ENCODE measurements at places on chromosomes 5 and 9.

DNA sequence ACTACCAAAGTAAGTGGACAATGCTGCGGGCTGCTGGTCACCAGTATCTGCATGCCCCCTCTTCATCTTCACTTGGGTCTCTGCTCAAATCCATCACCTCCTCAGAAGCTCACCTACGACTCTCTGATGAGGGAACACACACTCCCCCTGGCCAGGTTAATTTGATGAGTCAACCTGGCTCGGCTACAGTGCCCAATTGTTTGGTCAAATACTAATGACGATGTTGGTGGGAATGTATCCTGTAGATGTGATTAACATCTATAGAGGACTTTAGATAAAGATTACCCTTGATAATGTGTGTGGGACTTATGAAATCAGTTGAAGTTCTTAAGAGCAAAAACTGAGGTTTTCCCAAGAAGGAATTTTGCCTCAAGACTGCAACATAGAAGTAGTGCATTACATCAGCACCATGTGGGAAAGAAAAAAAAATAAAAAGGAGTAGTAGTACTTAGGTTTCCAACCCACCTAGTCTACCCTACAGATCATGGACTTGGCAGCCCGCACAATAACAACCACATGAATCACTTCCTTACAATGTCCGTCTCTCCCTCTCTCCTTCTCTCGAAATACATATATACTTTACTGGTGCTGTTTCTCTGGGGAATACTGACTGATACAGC, 467.3 kb downstream of the DNAH5 start:
- DNase-seq = no peak

DNA sequence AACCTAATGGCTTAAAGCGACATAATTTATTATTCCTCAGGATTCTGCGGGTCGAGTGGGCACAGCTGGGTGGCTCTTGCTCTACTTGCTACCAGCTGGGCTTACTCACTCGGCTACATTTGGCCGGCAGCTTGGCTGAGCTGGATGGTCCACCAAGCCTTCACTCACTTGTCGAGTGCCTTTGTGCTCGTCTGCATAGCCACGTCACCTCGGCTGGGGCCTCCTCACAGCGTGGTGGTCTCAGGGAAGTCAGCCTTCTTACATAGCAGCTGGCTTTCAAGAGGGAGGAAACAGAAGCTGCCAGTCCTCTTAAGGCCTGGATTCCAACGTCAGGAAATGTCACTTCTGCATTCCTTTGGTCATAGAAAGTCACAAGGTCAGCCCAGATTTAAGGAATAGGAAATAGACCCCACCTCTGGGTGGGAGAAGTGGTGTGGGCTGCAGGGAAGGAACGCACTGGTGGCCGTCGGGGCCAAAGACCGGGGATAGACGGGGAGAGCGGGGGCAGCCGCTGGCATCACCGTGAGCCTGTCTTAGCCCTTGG, 75.1 kb upstream of the RUFY1 start:
- no peak for DNase-seq

DNA sequence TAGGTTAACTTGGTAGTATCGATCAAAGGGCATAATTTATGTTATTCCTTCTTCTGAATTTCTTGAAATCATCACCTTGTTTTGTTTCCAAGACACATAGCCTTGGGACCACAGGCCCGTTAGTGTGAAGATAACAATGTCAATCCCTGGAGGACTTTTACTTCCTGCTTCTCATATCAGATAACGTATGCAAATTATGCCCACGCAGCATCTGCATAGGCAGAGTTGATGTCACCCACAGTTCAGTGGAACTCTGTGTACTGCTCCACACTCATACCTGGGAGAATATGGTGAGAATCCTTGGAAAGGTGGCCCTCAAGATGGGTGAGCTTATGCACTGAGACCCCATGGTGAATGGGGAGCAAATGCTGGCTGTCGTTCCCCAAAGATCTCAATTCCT, 95.0 kb downstream of the CFAP90 start:
- no peak for DNase-seq

GRCh38 chr5:171115519-171115918, 193.5 kb upstream of the TLX3 start:
- no peak for DNase-seq

- no peak for DNase-seq
These were observed 345.7 kb upstream of the PCSK5 start for GRCh38 chr9:75544815-75545214.

GRCh38 chr9:36632892-36633291, 60.2 kb downstream of the MELK start:
- no peak for DNase-seq

DNA sequence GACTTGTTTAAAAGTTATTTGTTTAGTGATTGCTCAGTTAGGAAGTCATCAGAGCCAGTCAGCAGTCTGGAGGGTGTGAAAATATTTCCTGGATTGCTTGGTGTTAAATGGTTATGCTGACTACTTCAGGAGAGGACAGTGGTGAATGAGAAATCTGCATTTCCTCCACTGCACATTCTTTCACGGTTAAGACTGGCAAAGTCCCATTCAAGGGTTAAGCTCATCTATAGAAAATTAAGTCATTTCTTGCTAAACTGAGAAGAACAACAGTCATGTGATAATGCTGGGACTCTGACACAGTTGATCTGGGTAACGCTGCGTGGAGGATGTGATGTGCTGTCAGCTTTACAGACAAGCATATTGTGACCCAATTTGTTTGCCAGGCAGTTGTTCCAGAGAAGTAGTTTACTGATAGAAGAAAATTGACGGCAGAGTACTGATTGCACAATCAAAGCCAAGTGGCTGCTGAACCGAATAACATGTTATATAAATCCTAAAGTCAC, 80.4 kb downstream of the GRAMD2B start:
- DNase-seq = no peak

GRCh38 chr9:75167281-75167680, 79.0 kb downstream of the OSTF1 start:
- no peak for DNase-seq

DNA sequence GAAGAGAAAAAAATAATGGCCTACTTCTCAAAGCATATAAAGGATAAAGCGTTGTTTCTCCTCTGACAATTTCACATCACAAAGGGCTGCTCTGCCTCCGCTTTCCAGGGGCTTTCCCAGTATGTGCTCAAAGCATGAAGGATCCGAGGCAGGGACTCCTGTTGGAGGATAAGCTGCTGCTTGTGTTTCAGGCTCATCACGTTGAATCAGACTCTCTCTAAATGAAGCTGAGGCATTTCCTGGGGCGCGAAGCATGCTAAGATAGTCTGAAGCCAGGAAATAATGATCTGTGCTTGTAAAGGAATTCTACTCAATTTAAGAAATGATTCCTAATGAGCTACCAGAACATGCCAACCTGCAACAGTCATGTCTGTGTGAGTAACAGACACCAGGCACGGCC, 97.5 kb downstream of the MARCHF11 start:
- DNase-seq = no peak

- no peak for DNase-seq
These were observed 124.1 kb downstream of the MVB12B start for GRCh38 chr9:126450668-126451205.

- DNase-seq = no peak
These were observed 198.2 kb downstream of the KIF4B start for GRCh38 chr5:155211764-155212163.

DNA sequence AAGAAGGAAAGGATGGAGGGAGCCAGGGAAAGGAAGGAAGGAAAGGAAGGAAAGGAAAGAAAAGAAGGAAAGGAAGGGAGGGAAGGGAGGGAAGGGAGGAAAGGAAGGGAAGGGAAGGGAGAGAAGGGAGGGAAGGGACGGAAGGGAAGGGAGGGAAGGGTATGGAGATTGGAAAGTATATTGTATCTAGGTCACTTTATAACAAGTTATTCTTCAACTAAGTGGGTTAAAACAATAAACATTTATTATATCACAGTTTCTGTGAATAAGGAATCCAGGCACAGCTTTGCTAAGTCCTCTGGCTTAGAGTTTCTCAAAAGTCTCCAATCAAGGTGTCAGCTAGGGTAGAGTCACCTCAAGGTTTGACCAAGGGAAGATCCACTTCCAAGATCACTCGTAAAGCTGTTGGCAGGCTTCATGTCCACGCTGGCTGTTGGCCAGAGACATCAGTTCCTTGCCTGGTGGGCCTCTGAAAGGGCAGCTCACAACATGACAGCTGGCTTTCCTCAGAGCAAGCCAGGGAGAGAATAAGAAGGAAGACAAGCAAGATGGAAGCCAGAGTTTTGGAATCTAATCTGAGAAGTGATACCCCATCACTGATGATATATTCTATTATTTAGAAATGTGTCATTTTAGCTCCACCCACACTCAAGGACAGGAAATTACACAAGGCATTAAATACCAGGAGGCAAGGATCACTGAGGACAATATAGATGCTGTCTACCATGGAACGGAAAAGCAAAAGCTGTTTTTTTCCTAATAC, 105.1 kb downstream of the DEPDC1B start:
- DNase-seq = no peak

- no peak for DNase-seq
These were observed 348.0 kb downstream of the SEMA5A start for GRCh38 chr5:9197881-9198260.

- no peak for DNase-seq
These were observed 9.9 kb downstream of the ZNF622 start for GRCh38 chr5:16455668-16456067.

DNA sequence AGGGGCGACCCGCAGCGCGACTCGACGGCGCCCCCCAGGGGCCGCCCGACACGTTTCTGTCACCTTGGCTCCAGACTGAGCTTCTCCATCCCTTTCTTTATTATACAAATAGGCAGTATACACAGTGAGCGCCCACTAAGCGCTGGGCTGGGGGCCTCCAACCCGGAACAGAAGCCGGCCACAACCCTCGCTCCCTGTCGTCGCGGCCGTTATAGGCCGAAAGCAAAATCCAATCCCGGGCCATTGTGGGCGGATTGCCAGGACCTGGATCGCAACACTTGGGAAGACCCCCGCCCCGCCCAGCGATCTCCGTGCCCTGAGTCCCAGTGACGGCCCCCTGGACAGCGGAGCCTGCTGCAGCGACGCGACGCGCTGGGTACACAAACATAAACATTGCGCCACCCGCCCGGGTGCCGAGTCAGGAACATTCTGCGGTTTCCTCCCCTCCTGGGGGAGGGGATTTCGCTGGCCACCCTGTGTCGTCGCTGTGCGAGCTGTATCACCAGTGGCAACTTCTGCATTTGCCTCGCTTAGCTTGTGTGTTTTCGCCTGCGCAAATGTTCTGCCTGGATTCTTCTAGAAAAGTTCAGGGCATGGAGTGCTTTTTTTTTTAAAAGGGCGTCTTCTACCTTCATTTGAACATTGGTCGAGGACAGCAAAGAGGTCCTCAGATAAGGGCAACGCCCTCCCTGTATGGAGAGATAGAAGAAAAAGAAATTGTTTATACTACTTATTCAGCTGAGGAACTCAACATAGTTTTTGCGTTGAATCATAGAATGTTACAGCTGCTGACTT, 1.3 kb upstream of the DUSP1 start:
- DNase-seq = peak; percentile 81

- no peak for DNase-seq
These were observed 108.9 kb downstream of the CACNA1B start for GRCh38 chr9:137986268-137987099.

DNA sequence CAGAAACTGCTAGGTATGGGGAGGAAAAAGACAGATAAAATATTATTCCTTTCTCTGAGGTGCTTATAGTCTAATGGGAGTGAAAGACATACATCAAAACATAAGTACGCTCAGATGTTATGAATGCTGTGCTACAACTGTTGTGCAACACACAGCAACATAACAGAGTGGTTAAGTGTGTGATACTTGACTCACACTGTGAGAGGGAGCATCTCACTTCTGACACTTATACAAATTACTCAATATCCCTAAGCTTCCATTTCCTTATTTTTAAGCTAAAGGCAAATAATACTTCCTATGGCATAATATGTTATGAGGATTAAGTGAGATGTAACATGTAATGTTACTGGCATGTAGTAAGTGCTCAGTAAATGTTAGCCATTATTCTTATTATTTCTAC, 110.6 kb upstream of the FER start:
- no peak for DNase-seq

- DNase-seq = no peak
These were observed 386.8 kb upstream of the PTPRD start for GRCh38 chr9:10999646-11000045.

DNA sequence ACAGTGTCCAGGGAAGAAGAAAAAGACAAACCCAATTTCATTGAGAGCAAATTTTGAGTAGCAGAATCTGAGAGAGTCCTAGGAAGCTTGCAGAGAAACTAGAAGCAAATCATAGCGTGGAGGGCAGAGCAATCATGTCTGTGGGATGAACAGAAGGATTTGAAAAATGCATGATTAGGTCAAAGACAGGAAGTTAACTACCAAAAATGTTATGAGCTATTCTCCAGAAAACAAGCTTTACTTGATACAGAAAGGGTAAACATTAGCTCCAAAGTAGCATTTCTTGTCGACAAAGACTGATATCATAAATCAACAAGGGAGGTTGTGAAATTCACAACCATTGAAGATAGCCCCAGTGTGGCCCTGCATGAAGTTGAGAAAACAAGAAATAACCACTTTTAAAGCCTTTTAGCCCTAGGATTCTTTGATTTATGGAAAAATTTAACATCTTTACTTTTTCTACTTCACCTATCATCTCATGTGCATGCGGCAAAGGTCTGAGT, 97.7 kb upstream of the MEGF10 start:
- no peak for DNase-seq

DNA sequence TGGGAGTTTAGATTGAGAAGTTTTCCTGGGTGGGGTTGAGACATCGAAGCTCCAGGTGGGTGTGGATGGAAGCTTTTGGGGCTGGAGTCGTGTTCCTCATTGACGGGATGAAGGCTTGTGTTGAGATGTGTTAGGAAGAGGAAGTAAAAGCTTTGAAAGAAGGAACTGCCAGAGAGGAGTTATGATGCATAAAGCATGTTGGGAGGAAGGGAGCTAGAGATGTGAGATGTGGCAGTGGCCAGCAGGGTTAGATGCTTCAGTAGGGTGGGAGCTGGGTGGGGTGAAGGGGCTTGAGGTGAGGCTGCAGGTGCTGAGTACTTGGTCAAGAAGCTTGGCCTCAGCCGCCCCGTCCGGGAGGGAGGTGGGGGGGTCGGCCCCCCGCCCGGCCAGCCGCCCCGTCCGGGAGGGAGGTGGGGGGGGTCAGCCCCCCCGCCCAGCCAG, 56.7 kb downstream of the HSPA4 start:
- DNase-seq = no peak

GRCh38 chr9:113641100-113641885, 177.8 kb downstream of the RGS3 start:
- no peak for DNase-seq

DNA sequence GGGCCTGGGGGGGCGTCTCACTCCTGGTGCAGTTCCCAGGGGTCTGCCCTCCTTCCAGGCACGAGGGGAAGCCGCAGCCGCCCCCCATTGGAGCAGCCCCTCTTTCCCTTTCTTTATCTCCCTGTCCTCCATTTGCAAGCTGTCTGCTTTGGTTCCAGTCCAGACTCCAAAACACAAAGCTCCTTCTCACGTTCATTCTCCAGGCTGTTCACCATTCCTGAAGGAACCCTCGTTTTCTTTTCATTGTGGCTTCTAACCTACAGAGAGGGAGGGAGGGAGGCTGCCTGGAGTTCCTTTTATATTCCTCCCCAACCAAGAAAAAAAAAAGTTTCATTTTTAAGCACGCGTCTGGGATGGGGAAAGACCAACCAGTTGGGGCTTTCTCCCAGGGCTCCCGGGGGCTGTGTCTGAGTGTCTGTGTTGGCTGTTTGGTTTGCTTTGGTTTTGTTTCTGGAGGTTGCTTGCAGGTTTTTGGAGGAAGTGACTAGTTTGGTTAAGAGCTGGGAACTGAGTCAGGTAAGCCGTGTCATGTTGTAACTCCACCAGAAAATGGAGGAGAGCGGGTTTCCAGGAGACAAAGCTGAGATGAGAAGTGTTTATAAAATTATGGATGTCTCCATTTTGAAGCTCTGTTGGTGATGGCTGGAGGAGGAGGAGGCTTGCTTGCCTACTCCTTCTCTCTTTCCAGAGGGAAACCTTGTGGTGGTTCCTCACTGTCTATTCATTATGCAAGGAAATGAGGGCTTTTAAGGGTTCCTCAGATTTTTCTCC, 1.6 kb downstream of the ZNF462 start:
- no peak for DNase-seq

Data from amniotic stem cell (primary cell).